Right atrium auricular region (tissue), 2 donors: ENCODE measurements at places on chromosomes 12 and 14. TPM values are rescaled to one million over a fixed set of nuclear protein-coding genes. Genes with fewer than 3 reads are reported as not detected.
A peak's percentile ranks its signal among the peaks of the same experiment; 100 is the strongest.

The CLEC12A gene
- total RNA-seq: 1.3 TPM

GRCh38 chr12:105698075-105698474, 367.6 kb downstream of the C12orf75 start:
- no peaks in the 10 kb centered on the region for H3K27me3 ChIP-seq
- no peak for DNase-seq
- no peak overlapping the region for H3K4me3 ChIP-seq
- no peak overlapping the region for H3K27ac ChIP-seq
- no peaks in the 10 kb centered on the region for H3K4me1 ChIP-seq

GRCh38 chr14:22653012-22653621, 9.0 kb upstream of the OR6J1 start:
- H3K27ac ChIP-seq: no peak overlapping the region
- H3K4me3 ChIP-seq: no peak overlapping the region
- H3K36me3 ChIP-seq: no peaks in the 10 kb centered on the region
- DNase-seq: no peak

The KRT78 gene
- total RNA-seq: not detected

GRCh38 chr12:79397609-79398008, 293.2 kb downstream of the PAWR start:
- no peaks in the 10 kb centered on the region for H3K27me3 ChIP-seq
- H3K27ac ChIP-seq: no peak overlapping the region
- no peaks in the 10 kb centered on the region for H3K4me1 ChIP-seq

The PZP gene
- total RNA-seq: not detected

DNA sequence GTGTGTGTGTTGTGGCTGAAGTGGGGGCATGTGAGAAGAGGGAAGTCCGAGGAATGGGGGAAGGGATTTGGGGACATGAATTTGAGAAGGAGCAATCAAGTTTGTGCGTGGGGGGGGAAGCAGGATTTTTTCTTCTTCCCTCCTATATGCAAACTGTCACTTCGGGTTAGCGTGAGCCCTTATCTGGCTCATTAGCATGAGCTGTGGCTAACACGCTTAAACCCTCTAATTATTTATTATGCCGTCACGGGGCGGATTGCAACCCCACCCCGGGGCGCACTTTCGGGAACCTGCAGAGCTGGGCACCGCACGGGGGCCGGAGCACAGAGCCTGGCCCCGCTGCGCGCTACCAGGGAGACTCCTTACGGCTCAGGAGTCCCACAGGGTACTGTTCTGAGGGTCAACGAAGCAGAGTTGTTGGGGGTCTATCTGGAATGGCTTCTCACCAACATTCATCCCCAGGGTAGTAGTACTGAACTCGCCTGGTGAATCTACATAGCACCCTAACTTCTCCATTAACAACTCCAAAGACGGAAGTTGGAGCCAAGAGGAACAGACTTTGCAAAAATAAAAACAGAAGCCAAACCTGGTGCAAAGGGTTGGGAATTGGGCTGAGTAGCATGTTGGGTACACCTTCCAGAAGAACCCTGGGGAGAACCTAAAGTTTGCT, 6.4 kb upstream of the ASCL1 start:
- H3K27ac ChIP-seq: no peak overlapping the region
- no peaks in the 10 kb centered on the region for H3K27me3 ChIP-seq
- no peak overlapping the region for H3K4me3 ChIP-seq
- no peak for DNase-seq
- H3K4me1 ChIP-seq: no peaks in the 10 kb centered on the region

The ATF7 gene
- 22.1 TPM for total RNA-seq

GRCh38 chr14:68633131-68633991, 159.5 kb downstream of the ZFP36L1 start:
- no peaks in the 10 kb centered on the region for H3K27me3 ChIP-seq
- H3K4me1 ChIP-seq: no peaks in the 10 kb centered on the region
- H3K36me3 ChIP-seq: no peaks in the 10 kb centered on the region
- H3K27ac ChIP-seq: peak overlapping the region; percentile 71
- no peak overlapping the region for H3K4me3 ChIP-seq

DNA sequence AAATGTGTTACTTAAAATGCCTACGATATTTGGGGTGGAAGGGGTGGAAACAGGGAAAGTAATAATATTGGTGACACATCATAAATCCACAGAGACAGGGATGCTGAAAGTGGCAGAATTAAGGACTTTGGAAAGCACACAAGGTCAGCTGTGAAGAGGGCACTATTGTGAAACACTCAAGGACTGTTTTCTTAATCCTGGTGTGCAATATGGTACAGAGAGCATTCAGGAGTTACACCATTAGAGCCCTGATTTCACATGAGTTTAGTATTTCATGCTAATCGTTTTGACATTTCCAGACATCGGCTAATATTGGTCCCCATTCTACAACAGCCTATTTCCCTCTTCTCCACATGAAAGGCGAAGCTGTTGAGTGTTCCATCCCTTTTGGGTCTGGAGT, 219.2 kb downstream of the MSRB3 start:
- H3K27ac ChIP-seq: no peak overlapping the region
- H3K27me3 ChIP-seq: no peaks in the 10 kb centered on the region
- H3K4me1 ChIP-seq: no peaks in the 10 kb centered on the region
- H3K4me3 ChIP-seq: no peak overlapping the region

DNA sequence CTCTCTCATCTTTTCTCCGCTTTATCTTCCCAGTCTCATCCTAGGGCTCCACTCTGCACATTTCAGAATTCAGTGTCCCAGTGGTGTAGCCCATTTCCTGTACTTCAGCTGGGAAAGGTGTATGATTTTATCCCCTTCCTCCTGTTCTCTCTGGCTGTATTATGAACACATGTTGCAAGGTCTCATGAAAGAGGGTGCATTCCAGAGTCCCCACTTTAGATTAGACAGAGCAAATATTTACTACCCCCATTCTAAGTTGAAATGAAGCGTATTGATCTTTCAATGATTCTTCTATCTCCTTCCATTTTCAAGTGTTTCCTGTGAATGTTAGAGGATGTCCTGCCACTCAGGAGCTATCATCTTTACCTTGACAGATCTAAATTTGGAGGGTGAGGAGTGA, 123.2 kb downstream of the WIF1 start:
- no peak overlapping the region for H3K27ac ChIP-seq
- DNase-seq: no peak
- H3K4me3 ChIP-seq: no peak overlapping the region
- H3K36me3 ChIP-seq: no peaks in the 10 kb centered on the region
- no peaks in the 10 kb centered on the region for H3K4me1 ChIP-seq

The NELL2 gene
- total RNA-seq: 0.52 TPM

The TMTC2 gene
- 2.9 TPM for total RNA-seq

GRCh38 chr12:45974883-45975282, 15.5 kb downstream of the SCAF11 start:
- H3K27ac ChIP-seq: no peak overlapping the region
- H3K27me3 ChIP-seq: no peaks in the 10 kb centered on the region
- no peaks in the 10 kb centered on the region for H3K36me3 ChIP-seq
- no peak for DNase-seq
- H3K4me3 ChIP-seq: no peak overlapping the region
- peaks cover 72% of the 10 kb centered on the region for H3K4me1 ChIP-seq

DNA sequence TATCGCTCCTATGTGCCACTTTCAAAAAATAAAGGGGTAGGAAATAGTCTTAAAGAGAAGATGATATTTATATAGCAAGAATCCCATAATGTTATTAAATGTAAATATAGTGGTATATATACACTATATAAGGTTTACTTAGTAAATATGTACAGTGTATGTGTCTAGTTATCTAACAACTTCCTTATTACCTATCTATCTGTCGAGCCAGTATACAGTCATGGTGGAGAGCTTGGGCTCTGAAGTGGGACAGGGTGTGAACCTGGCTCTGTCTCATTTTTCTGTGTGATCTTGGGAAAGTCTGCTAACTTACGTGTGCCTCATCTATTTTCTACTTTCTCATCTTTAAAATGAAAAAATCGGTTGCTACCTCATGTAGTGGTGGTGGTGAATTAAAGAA, 62.8 kb upstream of the SINHCAF start:
- no peak for DNase-seq
- H3K36me3 ChIP-seq: peaks cover 40% of the 10 kb centered on the region
- H3K4me1 ChIP-seq: no peaks in the 10 kb centered on the region
- no peak overlapping the region for H3K27ac ChIP-seq
- H3K4me3 ChIP-seq: no peak overlapping the region

GRCh38 chr12:25186788-25187402, 8.1 kb downstream of the DNAI7 start:
- H3K36me3 ChIP-seq: no peaks in the 10 kb centered on the region
- no peak for DNase-seq
- H3K27me3 ChIP-seq: no peaks in the 10 kb centered on the region
- no peak overlapping the region for H3K27ac ChIP-seq

The SIX1 gene
- total RNA-seq: not detected

The NKX2-1 gene
- total RNA-seq: not detected

- H3K27ac ChIP-seq: no peak overlapping the region
- H3K4me3 ChIP-seq: no peak overlapping the region
- no peaks in the 10 kb centered on the region for H3K27me3 ChIP-seq
- H3K4me1 ChIP-seq: no peaks in the 10 kb centered on the region
Observed at GRCh38 chr12:121166356-121166755, 33.7 kb downstream of the P2RX7 start.

The CMKLR1 gene
- 11.0 TPM for total RNA-seq

- no peak for DNase-seq
- H3K4me1 ChIP-seq: no peaks in the 10 kb centered on the region
- peak overlapping the region; percentile 19 for H3K27ac ChIP-seq
- no peaks in the 10 kb centered on the region for H3K27me3 ChIP-seq
Observed at GRCh38 chr12:20477672-20478071, 109.3 kb downstream of the PDE3A start.
